ENCODE measurements at places on chromosomes 5 and 9.

DNA sequence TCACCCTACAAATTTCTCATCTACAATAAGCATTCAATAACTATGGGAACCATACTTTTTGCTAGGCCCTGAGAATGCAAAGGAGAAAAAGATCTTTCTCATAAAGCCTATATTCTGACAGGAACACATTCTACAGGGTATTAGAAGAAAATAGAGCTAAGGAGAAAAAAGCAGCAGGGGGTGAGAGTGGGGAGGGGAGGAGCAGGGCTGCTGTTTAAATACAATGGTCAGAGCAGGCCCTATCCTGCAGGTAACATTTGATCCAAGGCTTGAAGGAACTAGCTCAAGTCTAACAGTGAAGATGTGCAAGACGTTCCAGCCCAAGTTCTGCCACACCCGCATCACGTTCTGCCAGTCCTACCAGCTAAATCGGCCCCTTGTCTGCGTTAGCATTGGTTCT lies 89.7 kb downstream of the ELAVL2 start:
- DNase-seq, result no peak

DNA sequence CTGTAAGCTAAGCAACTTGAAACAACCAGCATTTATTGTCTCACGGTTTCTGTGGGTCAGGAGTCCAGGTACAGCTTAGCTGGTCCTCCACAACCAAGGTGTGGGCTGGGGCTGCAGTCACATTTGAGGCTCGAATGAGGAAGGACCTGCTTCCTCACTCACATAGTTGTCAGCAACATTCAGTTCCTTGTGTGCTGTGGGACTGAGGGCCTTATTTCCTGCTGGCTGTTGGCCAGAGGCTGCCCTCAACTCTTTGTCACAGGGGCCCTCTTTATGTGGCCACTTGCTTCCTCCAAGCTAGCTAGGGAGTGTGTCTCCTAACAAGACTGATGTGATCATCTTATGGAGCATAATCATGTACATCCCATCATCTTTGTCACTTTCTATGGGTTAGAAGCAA lies 29.2 kb upstream of the SEMA4D start:
- no peak for DNase-seq

DNA sequence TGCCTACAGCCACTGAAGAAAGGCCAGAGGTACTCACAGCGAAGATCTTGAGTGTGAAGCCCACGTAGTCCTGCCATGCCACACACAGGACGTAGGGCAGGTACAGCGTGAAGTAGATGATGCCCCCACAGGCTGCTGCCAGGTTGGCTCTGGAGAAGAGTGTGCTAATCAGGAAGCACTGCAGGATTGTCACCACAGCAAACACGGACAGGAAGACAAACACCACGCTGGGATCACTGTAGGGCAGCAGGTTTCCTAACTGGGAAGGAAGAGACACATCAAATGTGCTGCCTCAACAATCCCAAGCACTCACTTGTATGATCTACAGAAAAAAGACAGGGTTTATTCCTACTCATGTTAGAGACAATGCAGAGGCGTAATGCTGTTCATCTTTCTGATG lies 63.0 kb downstream of the NIPSNAP3B start:
- no peak for DNase-seq

- no peak for DNase-seq
Observed at GRCh38 chr5:45793638-45794532, 97.7 kb upstream of the HCN1 start.

DNA sequence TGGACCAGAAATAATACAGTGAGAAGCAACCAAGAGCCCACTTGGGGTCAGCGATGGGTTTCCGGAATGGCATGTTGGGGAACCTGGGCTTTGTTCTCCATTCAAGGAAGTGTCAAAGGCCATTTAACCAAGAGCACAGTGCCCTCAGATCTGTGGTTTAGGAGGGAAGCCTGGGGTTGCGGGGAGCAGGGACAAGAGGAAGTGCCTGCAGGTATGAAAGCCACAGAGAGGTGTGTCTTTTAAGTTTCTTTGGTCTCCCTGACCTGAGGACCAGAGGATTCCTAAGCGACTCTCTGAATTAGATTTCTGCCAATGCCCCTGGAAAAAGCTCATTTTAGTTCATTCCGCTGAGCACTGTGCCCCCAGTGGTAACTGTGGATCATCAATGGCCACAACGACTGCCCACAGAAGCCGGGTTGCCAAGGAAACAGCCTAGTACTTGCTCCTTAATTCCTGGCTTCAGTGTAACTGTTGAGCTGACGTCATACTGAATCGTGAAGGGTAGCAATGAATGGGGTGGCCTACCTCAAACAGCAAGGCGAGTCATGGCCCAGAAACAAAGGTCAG lies 107.3 kb upstream of the SPIN1 start:
- peak; percentile 7 for DNase-seq

GRCh38 chr9:34684145-34684544 lies 6.9 kb downstream of the CCL19 start:
- no peak for DNase-seq

DNA sequence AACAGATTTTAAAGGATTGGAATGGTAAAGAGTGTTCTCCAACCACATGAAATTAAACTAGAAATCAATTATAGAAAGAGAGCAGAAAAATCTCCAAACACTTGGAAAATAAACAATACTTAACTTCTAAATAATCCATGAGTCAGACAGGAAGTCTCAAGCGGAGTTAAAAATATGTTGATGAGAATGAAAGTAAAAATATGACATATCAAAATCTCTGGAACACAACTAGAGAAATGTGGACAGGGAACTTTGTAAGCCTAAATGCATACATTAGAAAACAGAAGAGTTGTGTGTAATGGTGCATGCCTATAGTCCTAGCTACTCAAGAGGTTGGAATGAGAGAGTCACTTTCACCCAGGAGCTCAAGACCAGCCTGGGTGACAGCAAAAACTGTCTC lies 47.9 kb upstream of the ZNF618 start:
- DNase-seq, result no peak

Measured in brain microvascular endothelial cell (primary cell).